Amniotic epithelial cell (primary cell): ENCODE measurements at places on chromosomes 4 and X.

- DNase-seq = no peak
These were observed 24.8 kb downstream of the CCNI start for GRCh38 chr4:77050962-77051361.

DNA sequence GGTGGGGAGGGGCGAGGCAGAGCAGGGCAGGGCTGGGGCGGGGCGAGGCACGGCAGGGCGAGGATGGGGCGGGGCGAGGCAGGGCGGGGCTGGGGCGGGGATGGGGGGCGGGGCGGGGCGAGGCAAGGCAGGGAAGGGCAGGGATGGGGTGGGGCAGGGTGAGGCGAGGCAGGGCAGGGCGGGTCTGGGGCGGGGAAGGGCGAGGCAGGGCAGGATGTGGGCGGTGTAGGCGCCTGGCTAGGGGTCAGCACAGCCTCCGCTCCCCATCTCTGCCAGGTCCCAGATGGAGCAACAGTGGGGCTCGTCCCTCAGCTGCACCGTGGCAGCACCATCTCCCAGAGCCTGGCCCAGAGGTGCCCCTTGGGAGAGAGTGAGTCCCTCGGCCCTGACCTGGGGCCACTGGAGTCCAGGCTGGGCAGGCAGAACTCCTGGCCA lies 4.2 kb upstream of the SRPK3 start:
- DNase-seq = no peak

DNA sequence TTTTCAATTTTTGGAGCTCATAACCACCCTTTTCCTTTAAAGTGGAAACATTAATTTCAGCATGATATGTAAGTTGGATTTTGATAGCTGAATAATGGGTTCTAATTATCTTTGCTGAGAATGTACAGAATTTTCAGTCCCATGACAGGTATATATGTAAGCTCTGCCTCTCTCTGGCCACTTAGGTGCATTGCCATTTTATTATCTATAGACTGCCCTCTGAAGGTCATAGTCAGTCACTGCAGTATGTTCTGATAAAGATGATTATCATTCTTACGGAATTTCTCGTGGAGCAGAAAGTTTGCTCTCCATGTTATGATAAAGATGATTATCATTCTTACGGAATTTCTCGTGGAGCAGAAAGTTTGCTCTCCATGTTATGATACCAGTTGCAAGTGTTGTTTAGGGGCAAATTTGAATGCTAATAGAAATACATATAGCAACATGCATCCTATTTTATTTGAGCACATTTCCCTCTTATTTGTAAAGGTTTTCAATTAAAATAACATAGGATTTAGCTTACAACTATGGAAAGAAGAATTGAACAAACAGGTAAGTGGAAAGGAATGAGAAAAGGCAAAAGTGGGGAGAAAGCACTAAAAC lies 10.4 kb downstream of the AFP start:
- peak; percentile 68 for DNase-seq

DNA sequence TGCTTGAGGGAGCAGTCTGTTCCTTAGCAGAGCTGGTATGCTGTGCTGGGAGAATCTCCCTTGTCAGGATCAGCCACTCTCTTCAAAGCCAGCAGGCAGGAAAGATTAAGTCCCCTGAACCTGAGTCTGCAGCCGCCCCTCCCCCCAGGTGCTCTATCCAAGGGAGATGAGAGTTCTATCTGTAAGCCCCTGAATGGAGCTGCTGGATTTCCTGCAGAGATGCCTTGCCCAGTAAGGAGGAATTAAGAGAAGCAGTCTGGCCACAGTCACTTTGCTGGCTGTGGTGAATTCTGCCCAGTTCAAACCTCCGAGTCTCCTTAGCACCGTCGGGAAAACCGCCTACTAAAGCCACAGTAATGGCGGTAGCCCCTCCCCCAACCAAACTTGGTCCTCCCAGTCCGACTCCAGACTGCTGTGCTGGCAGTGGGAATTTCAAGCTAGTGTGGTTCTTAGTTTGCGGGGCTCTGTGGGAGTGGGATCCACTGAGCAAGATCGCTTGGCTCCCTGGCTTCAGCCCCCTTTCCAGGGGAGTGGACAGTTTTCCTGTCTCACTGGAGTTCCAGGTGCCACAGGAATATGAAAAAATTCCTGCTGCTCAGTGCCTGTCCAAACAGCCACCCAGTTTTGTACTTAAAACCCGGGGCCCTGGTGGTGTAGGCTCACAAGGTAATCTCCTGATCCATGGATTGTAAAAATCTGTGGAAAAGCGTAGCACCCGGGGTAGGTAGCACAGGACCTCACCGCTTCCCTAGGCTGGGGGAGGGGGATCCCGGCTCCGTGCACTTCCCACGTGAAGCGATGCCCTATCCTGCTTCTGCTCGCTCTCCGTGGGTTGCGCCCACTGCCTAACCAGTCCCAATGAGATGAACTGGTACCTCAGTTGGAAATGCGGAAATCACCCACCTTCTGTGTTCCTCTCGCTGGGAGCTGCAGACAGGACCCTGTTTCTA lies 38.0 kb downstream of the RAB28 start:
- peak; percentile 20 for DNase-seq

GRCh38 chr4:158915683-158916241 lies 146.9 kb downstream of the FNIP2 start:
- DNase-seq = no peak

GRCh38 chr4:21592970-21593670 lies 355.5 kb downstream of the KCNIP4 start:
- no peak for DNase-seq

DNA sequence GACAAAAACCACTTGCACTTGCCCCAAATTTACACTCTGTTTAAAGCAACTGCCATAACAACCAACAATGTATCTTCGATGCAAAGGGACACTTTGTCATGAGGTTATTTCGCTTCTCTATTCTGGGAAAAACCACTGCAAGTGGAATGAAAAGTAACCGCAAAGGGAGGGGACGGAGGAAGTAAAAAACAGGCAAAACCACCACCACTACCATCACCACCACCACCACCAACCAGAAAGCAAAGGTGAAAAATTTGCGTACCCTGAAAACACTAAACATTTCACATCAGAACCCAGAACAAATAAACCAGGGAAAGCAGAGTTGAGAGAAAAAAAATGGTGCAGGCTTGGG lies 1.2 kb upstream of the N4BP2 start:
- DNase-seq = no peak

- DNase-seq = no peak
These were observed 204.6 kb downstream of the TENM3 start for GRCh38 chr4:182447767-182448280.

- DNase-seq = peak; percentile 35
These were observed 677.1 kb downstream of the ADGRL3 start for GRCh38 chr4:61877266-61877665.

GRCh38 chrX:101450085-101450484 lies 35.2 kb upstream of the ARMCX4 start:
- DNase-seq = no peak

- DNase-seq = no peak
These were observed 136.8 kb downstream of the ADAM29 start for GRCh38 chr4:175054980-175055379.

DNA sequence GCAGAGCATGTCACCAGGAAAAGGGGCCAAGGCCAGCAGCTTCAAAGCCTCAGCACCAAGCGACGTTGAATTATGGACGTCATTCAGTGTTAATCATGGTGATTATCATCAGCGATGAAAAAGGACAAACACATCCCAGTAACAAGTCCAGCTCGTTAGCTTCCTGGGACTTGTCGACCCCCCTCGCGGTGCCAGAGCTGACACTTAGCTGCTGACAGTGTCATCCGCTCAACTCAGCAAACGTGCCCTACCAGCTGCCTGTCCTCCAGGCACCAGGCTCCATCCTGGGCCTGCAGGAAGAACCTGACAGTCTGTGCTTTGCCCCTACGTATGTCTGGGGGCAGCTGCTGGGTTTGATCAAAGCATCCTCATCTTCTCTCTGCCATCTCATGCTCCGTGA lies 137.0 kb upstream of the PSAPL1 start:
- no peak for DNase-seq

GRCh38 chr4:30396772-30397475 lies 323.2 kb upstream of the PCDH7 start:
- peak; percentile 70 for DNase-seq

- DNase-seq = no peak
These were observed 12.2 kb downstream of the SOD3 start for GRCh38 chr4:24807611-24808010.

DNA sequence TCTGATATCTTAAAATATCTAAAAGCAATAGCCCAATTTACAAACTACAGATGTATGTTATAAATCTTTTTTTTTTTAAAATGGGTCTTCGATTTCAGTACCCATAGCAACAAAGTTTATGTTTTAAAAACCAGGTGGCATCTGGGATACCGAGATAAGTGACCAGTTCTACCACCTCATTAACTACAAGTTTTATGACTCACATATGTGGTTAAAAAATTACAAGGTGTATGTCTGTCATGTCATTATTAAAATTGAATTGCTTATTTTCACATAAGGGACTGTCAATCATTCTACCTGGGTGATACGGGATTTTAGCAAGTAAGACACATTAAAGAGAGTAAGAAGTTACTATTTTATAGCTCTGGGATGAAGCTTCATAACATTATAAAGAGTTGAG lies 192.0 kb upstream of the ETNPPL start:
- no peak for DNase-seq

GRCh38 chrX:112696481-112696880 lies 16.7 kb upstream of the LHFPL1 start:
- DNase-seq = no peak

DNA sequence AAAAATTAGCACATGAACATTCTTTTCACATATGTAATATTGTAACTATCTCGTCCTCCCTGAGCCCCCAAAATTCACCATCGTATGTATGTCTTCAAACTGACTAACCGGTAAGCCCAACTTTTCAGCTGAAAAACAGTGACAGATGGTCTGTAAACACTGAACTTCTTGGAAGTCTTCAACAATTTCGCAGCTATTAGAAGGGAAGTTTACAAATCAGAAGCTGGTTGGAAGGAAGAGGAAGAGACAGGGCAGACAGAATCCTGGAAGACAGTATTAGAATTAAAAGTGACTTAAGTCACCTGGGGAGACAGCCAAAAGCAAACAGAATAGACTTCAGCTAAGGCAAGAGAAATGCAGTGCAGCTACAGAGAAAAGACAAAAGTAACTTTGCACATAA lies 858.4 kb downstream of the ADGRL3 start:
- no peak for DNase-seq
